CD4-positive, alpha-beta T cell treated with Interleukin-17A for 1 hour (primary cell): ENCODE measurements at places on chromosomes 3 and 15.
A peak's percentile ranks its signal among the peaks of the same experiment; 100 is the strongest.

GRCh38 chr15:98195796-98196195, 235.3 kb downstream of the ARRDC4 start:
- no peak for DNase-seq

- no peak for DNase-seq
Measured at GRCh38 chr3:3023111-3023745, 86.9 kb downstream of the IL5RA start.

DNA sequence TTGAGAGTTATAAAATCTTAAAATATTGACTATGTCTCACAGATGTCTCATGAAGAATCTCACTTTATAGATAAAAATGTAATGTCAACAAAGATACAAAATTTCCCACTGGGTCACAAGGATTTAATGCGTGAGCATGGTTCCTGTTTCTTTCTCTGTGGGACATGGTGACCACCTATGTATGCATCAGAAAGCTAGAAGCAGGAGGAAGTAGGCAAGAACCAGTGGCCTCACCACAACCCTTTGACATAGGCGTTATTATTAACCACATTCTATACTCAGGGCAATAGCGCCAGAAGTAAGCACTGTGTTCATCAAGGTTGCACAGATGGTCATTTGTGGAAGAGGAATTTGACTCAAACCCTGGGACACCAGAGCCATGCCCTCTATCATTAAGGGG, 11.7 kb upstream of the ADAMTS17 start:
- DNase-seq: no peak

- DNase-seq: no peak
Measured at GRCh38 chr3:14118400-14119381, 6.0 kb downstream of the CHCHD4 start.

GRCh38 chr3:71905426-71905825, 120.5 kb upstream of the PROK2 start:
- DNase-seq: peak; percentile 2

- no peak for DNase-seq
Measured at GRCh38 chr3:104642827-104643226, 723.9 kb upstream of the ALCAM start.

- DNase-seq: no peak
Measured at GRCh38 chr3:29889215-29889614, 608.3 kb downstream of the RBMS3 start.

DNA sequence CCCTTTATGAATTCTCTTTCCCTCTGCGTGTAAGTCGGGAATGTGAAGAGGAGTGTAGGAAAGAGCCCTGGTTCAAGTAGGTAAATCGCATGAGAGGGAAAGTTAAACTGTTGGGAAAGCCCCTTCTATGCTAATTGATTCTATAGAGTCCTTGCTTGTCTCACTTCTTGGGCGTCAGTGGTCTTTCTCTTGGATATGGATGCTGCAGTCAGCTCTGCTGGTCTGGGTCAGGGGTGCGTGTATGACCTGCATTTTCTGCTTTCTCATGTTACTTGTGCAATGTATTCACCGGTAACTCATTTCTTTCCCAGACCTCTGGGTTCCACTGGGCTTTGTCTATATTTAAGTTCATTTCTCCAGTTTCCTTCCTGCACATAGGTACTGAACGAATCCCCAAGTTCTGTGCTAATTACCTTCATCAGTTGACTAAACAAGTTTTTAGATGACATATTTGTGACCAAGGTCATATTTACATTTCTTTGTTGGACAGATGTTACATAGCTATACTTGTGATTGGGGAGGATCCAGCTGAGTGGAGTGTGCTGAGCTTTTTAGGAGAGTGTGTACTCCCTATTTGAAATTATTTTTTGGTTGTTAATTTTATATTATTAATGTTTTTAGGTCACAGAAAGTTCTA, 1.4 kb downstream of the SETD5 start:
- peak; percentile 65 for DNase-seq

- peak; percentile 31 for DNase-seq
Measured at GRCh38 chr3:179321668-179322285, 1.1 kb upstream of the ZNF639 start.

GRCh38 chr3:180036092-180036670, 556 bp downstream of the PEX5L start:
- no peak for DNase-seq

DNA sequence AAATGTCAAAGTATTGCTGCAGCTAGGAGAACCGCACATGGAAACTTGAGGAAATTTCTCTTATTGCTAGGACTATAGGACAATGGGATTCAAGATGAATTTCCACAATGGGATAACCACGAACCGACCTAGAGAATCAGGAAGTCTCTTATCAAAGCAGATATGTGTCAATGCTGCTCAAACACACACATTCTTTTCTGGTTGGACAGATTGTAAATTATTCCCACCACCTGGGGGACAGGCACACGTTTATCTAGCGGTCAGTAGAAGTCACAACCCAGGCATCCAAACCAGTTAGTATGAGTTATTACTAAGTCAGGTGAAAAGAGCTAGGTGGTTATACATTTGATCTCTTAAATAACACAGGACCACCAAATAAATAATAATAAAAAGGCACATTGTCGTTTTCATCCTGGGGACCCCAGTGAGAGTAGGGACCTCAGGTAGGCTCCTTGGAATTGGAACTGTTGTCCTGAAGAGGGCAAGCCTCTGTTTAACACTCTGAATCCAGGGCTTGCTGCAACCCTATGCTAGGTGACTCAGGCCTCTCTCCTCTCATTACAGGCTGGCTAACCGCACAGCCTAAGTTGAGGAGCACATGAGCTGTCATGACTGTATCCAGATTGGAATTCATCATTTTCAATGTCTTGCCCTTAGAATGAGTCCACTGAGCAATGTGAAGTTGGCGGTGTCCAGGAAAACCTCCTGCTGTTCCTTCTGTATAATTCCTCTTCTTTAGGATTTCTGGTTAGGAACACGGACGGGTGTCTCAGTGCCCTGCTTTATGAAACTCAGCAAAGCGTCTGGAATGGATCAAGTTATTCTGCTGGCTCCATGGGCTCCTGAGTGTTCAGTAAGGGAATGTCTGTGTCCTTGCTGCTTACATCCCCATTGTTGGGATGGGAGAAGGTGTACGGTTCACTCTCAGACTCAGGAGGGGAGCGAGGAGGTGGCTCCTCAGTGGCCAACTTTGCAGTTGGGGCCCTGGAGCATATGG, 59.0 kb downstream of the CLEC3B start:
- no peak for DNase-seq

GRCh38 chr3:170712798-170713197, 126.9 kb upstream of the SLC7A14 start:
- no peak for DNase-seq

- DNase-seq: no peak
Measured at GRCh38 chr15:78155355-78155939, 6.3 kb downstream of the IDH3A start.

GRCh38 chr3:51591231-51591630, 52.7 kb downstream of the RAD54L2 start:
- no peak for DNase-seq

GRCh38 chr3:135895106-135895733, 70.3 kb upstream of the PPP2R3A start:
- peak; percentile 17 for DNase-seq

GRCh38 chr15:25778161-25778560, 85.0 kb downstream of the ATP10A start:
- no peak for DNase-seq

- DNase-seq: no peak
Measured at GRCh38 chr15:27899583-27900285, 199.4 kb downstream of the OCA2 start.

DNA sequence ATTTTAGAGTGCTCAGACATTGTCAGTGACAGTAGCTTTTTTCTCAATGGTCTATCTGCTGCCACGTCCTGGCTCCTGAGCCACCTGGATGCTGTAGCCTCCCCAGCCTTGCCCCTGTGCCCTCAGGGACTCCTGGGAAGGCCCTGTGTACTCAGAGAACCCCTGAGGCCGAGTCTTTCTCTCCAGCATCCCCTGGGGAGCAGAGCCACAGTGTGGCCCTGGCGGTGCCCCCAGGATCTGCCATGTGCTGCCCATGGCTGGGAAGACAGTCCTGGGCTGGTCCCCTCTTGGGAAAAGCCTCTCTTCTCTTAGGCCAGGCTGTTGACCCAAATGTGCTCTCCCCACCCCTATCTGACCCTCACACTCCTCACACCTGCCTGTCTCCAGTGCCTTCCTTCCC, 5.0 kb downstream of the MYD88 start:
- DNase-seq: no peak

GRCh38 chr15:23472678-23473077, 25.6 kb upstream of the GOLGA6L2 start:
- no peak for DNase-seq

GRCh38 chr3:61890167-61890566, 328.8 kb downstream of the PTPRG start:
- DNase-seq: no peak

GRCh38 chr15:93705753-93706455, 525.5 kb upstream of the MCTP2 start:
- DNase-seq: no peak

DNA sequence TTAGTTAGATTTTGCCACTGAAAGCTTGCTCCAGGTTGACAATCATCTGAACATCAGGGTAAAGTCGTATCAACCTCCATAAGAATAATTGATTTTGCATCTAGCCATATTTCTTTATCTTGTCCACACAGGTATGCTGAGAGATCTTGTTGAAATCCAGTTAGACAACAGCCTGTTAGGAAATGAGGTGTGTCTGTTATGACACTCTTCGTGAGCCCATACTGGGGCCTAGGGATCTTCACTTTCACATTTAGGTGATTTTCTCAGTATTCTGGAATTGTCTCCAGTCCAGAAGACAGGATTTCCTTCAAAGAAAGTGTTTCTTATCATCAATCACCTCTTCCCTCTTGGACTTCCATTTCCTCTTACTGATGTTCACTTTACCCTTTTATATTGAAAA, 18.1 kb downstream of the DNAJB11 start:
- DNase-seq: no peak

GRCh38 chr15:74307827-74308811, 59.3 kb downstream of the CYP11A1 start:
- peak; percentile 10 for DNase-seq

DNA sequence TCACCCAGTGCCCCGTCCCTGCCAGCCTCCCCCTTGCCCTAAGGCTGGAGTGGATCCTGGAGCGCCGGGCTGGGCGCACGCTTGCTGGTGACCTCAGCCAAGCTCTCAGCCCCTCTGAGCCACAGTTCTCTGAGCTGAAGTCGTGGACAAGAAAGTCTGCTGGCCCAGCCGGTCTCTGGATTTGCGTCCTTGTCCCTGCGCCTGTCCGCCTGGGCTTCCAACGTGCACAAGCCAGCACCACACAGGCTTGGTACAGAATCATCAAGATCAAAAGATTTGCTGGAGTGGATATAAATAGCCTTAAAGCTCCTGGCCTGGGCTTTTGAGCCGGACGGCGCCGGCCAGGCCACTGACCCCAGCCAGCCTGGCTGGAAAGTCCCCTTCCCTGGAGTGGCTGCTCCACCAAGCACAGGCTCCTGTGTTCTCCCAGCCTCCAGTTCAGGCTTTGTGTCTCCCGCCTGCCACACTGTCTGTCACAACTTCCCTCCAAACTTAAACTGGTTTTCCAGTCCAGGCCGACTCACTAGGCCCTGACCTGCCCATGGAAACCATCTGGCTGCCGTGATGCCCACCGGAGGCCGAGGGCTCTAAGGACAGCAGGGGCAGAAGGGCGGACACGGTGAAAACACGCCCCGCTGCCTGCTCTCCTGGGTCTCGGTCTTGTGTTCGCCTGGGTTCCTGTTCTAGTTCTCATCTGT, 156.2 kb downstream of the NUP210 start:
- no peak for DNase-seq

DNA sequence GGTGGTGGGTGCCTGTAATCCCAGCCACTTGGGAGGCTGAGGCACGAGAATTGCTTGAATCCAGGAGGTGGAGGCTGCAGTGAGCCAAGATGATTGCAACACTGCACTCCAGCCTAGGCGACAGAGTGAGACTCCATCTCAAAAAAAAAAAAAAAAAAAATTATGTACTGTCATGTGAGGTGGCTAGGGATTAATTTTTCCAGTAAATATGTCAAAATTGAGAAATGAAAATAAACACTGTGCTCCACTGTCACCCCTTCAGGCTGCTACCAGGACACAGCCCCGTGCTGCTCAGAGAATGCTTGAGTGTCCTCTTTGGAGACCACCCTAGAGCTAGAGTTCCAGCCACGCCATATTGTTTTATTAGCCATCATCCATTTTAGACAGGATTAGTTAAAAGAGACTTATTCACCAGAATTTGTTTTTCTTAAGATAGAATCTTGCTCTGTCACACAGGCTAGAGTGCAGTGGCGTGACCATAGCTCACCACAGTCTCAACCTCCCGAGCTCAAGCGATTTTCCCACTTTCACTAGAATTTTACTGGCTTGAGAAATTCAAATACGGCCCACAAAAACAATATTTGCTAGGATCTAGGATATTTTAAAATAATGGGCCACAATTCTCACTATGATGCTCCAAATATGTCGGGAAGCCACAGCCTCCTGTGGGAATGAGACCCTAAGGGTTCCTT, 642 bp downstream of the CD80 start:
- no peak for DNase-seq

DNA sequence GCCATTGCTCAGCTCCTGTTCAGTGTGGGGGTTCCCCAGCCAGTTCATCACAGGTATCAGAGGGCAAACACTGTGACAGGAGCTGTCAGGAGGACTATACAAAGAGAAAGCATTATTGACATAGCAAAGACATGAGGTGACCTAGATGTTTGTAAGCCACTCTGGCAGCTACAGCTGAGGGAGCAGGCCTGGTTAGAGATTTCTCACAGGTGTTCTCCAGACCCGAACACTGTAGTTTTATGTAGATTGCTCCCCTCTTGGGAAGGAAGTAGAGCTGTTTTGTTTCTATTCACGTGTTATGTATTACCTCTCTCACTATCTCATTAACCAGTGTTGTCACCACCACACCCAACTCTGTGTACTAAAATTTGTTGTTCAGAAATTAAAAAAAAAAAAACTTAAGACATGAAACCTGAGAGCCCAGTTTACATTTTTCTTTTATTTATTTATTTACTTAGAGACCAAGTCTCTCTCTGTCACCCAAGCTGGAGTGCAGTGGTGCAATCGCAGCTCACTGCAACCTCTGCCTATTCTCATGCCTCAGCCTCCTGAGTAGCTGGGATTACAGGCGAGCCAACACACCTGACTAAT, 123.7 kb downstream of the RBPMS2 start:
- DNase-seq: peak; percentile 70

- DNase-seq: no peak
Measured at GRCh38 chr3:197103766-197104165, 74.1 kb upstream of the MELTF start.

DNA sequence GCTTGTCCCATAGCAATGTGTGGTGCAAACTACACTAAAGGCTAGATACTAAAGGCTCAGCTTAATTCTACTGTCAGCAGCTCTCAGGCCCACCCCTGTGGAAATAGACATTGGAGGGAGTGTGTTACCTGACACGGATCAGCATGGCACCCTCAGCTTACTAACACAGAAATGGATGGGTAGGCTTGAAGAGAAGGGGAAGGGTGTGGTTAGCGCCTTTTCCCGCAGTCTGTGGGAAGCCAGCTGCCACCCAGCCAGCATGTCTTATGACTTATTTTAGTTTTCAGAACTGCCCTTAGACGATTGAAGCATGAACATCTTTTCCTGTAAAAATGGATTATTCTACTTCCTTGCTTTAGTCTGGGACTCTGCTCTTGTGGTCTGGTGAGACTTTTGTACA, 25.8 kb upstream of the ADPGK start:
- DNase-seq: peak; percentile 43
